ENCODE measurements at places on chromosomes 1 and 21. TPM values are rescaled to one million over a fixed set of nuclear protein-coding genes. Genes with fewer than 3 reads are reported as not detected.

Gene RGS1
- total RNA-seq = not detected

Gene C1orf21
- total RNA-seq = 0.82 TPM

Gene BACE2
- total RNA-seq = 8.8 TPM

Gene C1QB
- total RNA-seq = not detected

Gene RPTN
- not detected for total RNA-seq

Gene SLC19A2
- 28.7 TPM for total RNA-seq

Gene CRABP2
- total RNA-seq = 27.1 TPM

Gene PAPPA2
- total RNA-seq = 0.02 TPM

Gene ELAPOR1
- total RNA-seq = 0.75 TPM

Gene TMEM54
- 50.1 TPM for total RNA-seq

Gene BCL10
- total RNA-seq = 18.1 TPM

Gene RHEX
- not detected for total RNA-seq

Gene ADAMTS4
- 0.32 TPM for total RNA-seq

Gene S100A14
- 624 TPM for total RNA-seq

Gene ADGRL2
- total RNA-seq = 4.6 TPM

Gene INSRR
- not detected for total RNA-seq

Gene FAM229A
- 2.1 TPM for total RNA-seq

Data from Caco-2 (cell line).